ENCODE measurements at places on chromosomes 4 and X. TPM values are rescaled to one million over a fixed set of nuclear protein-coding genes. Genes with fewer than 3 reads are reported as not detected.
A peak's percentile ranks its signal among the peaks of the same experiment; 100 is the strongest.

GRCh38 chr4:153518001-153518400, 51.8 kb downstream of the TMEM131L start:
- no peaks in the 10 kb centered on the region for H3K27me3 ChIP-seq
- H3K27ac ChIP-seq = peak overlapping the region; percentile 88
- H3K36me3 ChIP-seq = peaks cover 27% of the 10 kb centered on the region
- peak overlapping the region; percentile 66 for H3K4me3 ChIP-seq
- H3K4me1 ChIP-seq = peaks cover 69% of the 10 kb centered on the region
- DNase-seq = no peak

Gene NHS
- 3.8 TPM for total RNA-seq

GRCh38 chr4:3832536-3833220, 66.5 kb downstream of the ADRA2C start:
- H3K27ac ChIP-seq = no peak overlapping the region
- H3K27me3 ChIP-seq = peaks cover 9% of the 10 kb centered on the region
- no peak overlapping the region for H3K4me3 ChIP-seq
- DNase-seq = no peak
- no peaks in the 10 kb centered on the region for H3K4me1 ChIP-seq

Gene ADAMTS3
- total RNA-seq = not detected

Gene FAM50A
- total RNA-seq = 79.6 TPM

Gene KLKB1
- total RNA-seq = not detected

All from activated T-helper 2 cell treated with anti-CD3 and anti-CD28 coated beads, Interferon-gamma antibody, Interleukin-2, Interleukin-4, amounts not matched to agents 10 μg/mL and 5 μg/mL and 100 μg/mL, durations not matched to agents 14 hours and 24 hours and 36 hours (primary cell).